ENCODE measurements at places on chromosomes 2 and 18. TPM values are rescaled to one million over a fixed set of nuclear protein-coding genes. Genes with fewer than 3 reads are reported as not detected.

Gene CRYBA2
- 0.20 TPM for total RNA-seq

Gene SLC5A7
- not detected for total RNA-seq

Gene LIMS3
- total RNA-seq, result 3.1 TPM

Gene CCDC121
- total RNA-seq, result 1.8 TPM

Gene HOXD13
- 1.2 TPM for total RNA-seq

DNA sequence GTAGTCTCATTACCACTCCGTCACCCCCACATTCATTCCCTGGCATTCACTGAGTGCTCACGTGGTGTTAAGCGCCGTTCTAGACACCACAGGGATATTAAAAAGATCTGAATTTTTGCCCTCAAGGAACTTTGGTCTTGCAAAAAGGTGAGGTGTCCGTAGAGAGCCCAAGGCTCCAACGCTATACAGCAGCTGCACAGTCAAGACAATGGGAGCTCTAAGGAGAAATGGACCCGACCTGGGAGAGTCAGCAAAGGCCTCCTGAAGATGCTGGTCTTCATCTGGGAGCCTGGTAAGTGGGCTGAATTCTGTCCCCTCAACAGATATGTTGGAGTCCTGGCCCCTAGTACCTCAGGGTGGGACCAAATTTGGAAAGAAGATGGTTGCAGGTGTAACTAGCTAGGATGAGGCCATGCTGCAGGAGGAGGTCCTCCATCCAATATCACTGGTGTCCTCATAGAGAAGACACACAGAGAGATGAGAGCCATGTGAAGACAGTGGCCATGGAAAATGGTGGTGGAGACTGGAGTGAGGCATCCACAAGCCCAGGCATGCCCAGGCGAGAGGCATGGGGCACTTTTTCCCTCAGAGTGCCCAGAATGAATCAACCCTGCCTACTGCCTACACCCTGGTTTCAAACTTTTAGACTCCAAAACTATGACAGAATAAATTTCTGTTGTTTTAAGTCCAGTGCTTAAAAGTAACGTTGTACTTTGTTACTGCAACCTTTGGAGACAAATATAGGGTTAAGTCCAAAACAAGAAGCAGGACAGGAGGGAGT, 247.3 kb downstream of the TTC32 start:
- DNase-seq, result no peak

- no peak for DNase-seq
Observed at GRCh38 chr2:167177196-167177595, 288.9 kb downstream of the XIRP2 start.

- DNase-seq, result no peak
Observed at GRCh38 chr2:237320801-237321560, 93.0 kb downstream of the COL6A3 start.

DNA sequence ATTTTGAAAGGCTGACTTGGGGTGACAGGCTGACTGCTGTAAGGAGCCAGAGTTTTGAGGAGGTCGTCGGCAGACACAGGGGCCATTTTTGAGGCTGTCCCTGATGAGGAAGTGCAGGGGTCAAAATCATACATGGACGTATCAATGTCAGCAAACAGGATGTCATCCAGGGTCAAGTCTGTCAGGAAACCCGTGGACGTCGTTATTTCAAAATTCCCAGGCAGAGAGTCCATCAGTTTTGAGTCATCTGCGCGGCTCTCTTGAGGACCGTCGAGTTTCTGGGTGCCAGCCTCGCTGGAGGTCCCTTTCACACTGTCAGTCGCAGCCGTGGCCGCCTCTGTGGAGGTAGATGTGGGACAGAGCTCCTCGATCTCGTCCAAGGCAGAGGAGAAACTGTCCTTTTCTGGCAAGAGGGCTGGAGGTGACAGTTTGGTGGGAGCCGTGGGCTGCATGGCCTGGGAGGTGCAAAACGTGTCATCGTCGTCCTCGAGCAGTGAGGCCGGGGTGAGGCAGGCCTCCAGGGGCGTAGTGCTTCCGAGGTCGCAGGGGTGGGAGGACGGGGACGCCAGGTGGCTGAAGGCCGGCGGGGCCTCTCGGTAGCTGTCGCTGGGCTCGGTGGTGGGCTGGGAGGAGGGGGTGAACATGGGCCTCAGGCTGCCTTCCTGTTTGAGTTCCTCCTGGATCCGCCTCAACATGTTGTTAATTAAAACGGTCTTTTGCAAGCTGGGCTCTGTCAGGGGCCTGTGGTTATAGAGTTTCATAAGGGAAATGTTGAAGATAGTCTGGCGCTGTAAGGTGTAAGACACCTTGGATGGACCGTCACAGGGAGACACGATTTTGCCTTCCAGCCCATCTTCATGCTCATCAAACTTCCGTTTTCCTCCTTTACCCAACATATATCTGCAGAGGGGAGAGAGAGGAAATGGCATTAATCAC, 17.5 kb downstream of the SERTAD2 start:
- DNase-seq, result no peak

GRCh38 chr2:41932241-41933045, 115.4 kb upstream of the PKDCC start:
- peak; percentile 99 for DNase-seq
